Stimulated activated CD4-positive, alpha-beta T cell treated with anti-CD3 and anti-CD28 coated beads, Interleukin-4, amount 100 ng/mL, for 4 hours (primary cell): ENCODE measurements at places on chromosomes 2 and 18.

GRCh38 chr2:147204102-147204501, 640.7 kb upstream of the ACVR2A start:
- no peak for DNase-seq

- no peak for DNase-seq
Observed at GRCh38 chr18:76955524-76956170, 133.3 kb downstream of the ZNF236 start.

GRCh38 chr2:45889620-45890370, 238.3 kb downstream of the PRKCE start:
- DNase-seq, result no peak

GRCh38 chr2:4381049-4381448, 677.7 kb downstream of the DCDC2C start:
- no peak for DNase-seq

DNA sequence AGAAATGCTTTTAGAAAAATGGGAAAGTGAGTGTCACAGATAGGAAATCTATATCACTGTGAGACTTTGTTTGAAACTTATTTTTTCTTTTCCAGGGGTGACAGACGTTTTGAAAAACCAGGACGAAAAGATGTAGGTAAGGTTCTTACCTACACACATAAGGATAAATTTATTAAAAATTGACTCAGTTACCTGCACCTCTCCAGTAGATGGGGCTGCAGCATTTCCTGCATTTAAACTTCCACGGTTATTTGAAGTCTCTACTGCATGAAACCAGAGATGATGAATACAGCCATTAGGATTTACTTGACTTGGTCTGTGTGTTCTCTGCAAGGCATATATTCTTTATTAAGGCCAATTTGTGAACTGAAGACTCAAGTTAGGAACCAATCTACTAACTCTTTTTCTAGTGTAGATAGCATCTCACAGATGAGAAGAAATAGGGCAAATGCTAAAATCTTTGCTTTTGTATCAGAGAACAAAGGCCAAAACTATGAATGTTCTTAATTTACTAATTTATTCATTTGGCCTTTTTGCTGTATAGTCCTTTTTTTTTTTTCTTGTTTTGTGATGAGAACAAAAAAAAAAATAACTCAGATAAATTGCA, 15.0 kb downstream of the KCNJ13 start:
- DNase-seq, result peak; percentile 31

DNA sequence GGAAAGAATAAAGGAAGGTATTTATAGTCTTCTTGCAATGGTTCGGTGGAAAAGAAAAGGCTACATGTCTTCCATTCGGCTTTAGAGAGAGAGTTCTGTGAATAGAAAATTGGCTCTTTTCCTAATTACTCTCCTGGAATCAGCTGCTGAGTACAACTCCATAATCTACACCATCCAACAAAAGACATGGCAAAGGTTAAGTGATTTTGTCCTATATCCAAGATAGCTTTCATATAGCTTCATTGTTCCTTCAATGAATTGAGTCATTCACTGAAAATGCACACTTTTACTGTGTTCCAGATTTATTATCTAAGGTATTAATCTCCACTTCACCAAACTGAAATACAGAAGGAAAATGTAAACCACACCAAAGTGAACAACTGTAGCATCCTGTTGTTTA, 514.5 kb downstream of the LRRTM4 start:
- DNase-seq, result no peak

DNA sequence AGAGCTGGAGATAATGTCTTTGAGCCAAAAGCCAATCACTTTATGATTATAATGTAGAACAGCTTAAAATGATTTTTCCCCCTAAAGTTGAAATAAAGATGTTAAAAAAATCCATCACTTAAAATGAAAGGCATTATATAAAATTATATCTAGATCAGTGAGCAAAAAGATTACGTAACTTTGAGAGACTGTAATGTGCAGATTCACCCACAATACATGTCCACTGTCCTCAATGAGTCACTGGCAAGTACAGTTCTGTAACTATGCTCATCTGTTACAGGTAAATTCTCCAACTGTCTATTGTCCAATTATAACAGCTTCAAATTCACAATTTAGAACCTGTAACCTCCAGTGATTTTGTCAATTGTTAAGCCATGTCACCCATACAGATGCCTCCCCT, 19.0 kb downstream of the FAM161A start:
- DNase-seq, result no peak

DNA sequence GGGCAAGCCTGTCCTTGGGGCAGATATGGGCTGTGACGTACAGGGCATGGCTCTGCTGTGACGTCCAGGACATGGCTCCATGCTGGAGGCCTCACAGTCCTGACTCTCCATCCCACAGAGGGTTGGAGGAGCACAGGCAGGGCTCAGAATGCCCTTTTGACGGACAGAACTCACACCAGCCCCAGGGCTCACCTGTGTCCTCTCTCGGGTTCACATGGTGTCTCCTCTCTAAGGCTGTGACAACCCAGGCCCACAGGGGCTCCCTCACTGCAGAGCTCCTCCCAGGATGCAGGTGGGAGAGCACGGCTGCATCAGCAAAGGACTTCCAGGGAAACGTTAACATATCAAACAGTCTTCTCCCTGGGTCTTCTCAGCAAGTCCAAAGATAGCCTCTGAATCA, 133.8 kb downstream of the EIPR1 start:
- no peak for DNase-seq

- DNase-seq, result no peak
Observed at GRCh38 chr2:231933916-231934401, 7.8 kb upstream of the NPPC start.
